ENCODE measurements at places on chromosomes 7 and 10.
A peak's percentile ranks its signal among the peaks of the same experiment; 100 is the strongest.

- DNase-seq, result peak; percentile 66
Measured at GRCh38 chr10:97914837-97915211, 65.2 kb downstream of the GOLGA7B start.

- no peak for DNase-seq
Measured at GRCh38 chr10:22774102-22774501, 59.7 kb upstream of the PIP4K2A start.

DNA sequence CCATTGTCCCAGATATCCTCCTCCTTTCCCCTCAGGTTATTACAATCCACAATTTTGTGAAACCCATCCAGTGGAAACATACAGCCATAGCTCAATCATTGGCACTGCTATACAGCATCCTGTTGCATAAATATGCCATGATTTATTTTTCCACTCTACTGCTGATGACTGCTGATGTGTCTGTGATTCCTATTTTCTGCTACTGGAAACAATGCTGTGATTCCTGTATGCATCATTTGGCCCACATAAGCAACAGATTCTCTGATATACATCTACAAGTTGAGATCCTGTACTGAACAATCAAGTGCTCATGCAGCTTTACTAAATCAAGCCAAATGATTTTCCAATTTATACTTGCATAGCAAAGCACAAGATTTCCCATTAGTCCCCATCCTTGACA lies 39.6 kb downstream of the CUL2 start:
- no peak for DNase-seq

GRCh38 chr10:102322914-102323313 lies 72.6 kb upstream of the NFKB2 start:
- peak; percentile 41 for DNase-seq
